ENCODE measurements at places on chromosomes 5 and 9.

GRCh38 chr5:139100825-139101224 lies 97.3 kb downstream of the SIL1 start:
- peak; percentile 85 for DNase-seq

DNA sequence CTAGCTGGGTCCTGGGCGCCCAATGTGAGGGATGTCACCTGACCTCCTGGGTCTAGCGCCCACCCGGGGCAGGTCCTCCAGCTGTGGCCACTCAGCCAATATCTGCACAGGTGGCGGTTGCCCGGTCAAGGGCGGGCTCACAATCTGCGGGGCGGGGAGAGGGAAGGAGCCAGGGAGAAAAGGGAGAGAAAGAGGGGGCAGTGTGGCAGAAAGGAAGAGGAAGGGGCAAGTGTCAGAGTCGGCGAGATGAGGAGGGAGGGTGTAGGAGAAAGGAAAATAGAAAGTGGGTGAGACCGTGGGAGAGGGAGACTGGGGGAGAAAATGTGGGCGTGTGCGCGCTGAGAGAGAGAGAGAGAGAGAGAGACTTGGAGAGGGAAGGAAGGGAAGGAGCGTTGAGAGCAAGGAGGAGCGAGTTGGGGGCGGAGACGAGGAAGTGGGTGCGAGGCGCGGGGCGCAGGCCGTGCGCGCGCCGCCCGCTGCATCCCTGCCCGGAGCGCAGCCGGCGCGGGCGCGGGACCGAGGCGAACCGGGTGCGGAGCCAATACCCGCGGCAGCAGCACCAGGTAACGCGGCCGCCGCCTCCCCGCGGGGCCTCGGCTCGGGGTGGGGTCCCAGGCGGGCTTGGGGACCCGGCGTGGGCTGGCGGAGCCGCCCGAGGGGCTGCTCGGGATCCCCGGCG lies at the start of gene HRH2:
Gene HRH2 (plus strand): TSS at position 479 of the 679 bp plus-strand sequence. CDS start 25,163 bp downstream, outside the sequence.
- DNase-seq, result no peak

DNA sequence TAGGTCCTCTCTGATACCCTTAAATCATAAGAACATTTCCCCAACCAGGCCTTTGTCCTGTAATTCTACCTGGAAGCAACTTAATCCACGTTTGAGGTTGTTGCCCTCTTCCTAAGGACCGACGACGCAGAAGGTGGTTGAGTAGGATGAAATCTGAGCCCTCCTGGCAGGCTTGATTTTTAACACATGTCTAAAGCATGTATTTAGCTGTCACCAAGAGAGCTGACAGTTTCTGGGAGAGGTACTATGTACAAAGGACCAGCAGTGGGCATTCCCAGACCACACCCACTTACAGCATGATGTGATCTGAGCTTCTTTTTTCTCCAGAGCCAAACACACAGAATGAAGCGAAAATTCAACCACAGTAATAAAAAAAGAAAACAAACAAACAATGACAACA lies 260.9 kb downstream of the SH3GL2 start:
- DNase-seq, result no peak

- DNase-seq, result peak; percentile 7
Measured at GRCh38 chr9:95605816-95606488, 89.2 kb upstream of the PTCH1 start.

- no peak for DNase-seq
Measured at GRCh38 chr5:142876817-142877216, 106.6 kb downstream of the ARHGAP26 start.

DNA sequence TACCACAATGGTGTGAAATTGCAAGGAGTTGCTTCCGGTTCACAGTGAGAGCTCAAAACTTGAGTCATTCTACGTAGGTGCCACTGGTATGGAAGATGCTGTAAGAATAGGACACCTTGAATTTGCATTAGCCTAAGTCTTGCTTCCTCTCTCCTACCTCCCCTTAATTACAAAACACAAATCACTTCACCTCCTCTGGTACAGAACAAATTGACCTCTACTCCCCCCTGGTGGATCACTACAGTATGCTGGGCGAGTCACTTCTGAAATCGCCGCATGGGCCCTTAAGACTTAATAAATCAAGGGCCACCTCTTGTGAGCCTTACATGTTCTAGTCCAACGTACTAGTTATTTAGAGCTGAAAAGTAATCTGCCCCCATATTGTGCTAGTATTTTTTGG lies 145.3 kb upstream of the SMARCA2 start:
- DNase-seq, result peak; percentile 8

DNA sequence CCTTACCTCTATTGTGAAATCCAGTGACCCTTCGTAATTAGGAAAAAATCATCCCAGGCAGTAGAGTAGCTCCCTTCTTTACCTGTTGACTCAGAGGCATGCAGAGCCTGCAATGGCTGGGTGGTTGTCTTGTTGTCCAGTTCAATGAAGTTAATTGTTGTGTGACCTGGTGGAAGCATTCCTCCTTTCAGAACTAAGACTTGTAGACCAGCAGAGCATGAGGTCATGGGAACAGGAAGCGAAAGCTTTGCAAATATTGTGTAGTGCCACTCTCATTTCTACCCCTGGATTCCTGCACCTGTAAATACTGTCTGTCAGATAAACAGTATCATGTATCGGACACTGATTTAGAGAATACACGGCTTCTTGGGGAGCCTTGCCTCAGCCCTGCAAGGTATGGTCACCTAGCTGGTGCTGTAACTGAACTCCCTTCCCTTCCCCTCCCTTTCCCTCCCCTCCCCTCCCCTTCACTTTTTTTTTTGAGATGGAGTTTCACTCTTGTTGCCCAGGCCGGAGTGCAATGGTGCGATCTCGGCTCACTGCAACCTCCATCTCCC lies 5.7 kb upstream of the PRXL2C start:
- DNase-seq, result no peak

DNA sequence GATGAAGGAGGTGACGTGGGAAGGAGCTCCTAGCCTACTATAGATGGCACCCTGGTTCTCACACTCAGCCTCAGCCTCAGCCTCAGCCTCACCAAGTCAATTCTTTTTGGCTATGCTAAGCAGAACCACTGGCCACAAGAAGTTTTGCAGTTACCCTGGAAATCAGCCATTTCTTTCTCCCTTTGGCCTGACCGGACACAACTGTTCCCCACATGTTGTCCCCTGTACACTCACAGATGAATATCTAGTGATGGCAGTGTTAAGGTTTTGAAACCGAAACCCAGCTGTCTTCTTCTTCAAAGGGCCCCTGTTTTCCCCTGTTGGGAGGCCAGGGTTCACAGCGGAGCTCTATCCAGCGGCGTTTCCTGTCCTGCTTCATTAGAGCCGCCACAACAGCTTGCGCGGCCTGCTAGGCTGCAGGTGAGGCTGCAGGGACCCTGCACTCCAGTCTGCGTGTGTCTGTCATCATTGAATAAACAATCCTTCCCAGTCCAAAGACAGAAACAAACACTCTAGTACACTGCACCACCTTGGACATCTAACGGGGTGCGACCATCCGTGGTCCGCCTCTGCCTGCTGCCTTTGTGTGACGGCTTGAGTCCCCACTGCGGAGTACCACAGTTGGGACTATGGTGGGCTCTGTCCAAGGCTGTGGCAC lies 250.5 kb downstream of the DENND1A start:
- DNase-seq, result peak; percentile 28

DNA sequence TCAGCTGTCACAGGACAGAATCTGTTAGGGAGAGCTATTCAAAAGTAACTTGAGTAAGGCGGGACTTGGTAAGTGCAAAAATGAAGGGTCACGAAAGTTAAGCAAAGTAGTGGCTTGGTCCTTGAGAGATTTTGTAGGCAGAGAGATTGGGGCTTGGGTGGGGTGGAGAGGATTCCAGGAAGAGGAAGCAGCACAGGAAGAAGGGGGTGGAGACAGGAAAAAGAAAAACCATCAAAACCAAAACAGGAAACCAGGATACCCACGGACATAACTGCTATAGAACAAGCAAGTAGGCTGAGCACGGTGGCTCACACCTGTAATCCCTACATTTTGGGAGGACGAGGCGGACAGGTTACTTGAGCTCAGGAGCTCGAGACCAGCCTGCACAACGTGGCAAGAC lies 3.7 kb downstream of the ROPN1L start:
- no peak for DNase-seq

GRCh38 chr5:107616213-107616612 lies 54.5 kb downstream of the EFNA5 start:
- no peak for DNase-seq

DNA sequence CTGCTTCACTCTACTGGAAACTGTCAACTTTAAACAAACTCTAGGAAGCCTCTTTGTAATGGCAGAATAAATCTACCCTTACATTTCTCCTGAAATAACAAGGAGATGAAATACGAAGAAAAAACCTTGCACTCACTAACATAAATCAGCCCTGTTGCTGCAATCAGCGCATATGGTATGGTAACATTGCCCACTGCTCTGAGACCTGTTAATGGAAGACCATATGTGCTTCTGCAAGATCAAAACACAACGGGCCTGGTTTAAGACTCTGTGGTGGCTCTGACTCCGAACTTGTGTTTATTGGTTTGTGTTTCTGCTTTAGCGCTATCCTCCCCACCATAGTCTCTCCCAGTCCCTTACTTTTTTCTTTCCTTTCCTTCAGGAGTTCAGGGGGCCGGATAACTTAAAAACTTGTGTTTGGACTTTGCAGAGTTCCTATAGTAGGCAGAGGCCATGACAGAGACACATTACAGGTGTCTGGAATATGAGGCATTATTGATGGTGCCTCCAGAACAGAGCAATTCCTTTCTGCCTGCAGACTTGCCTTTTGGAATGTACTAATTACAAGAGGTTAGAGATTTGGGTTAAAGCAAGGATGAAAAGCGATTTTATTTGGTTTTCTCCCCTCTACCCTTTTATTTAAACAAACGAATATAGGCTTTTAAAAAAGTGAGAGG lies 110.8 kb downstream of the PSAT1 start:
- DNase-seq, result no peak

DNA sequence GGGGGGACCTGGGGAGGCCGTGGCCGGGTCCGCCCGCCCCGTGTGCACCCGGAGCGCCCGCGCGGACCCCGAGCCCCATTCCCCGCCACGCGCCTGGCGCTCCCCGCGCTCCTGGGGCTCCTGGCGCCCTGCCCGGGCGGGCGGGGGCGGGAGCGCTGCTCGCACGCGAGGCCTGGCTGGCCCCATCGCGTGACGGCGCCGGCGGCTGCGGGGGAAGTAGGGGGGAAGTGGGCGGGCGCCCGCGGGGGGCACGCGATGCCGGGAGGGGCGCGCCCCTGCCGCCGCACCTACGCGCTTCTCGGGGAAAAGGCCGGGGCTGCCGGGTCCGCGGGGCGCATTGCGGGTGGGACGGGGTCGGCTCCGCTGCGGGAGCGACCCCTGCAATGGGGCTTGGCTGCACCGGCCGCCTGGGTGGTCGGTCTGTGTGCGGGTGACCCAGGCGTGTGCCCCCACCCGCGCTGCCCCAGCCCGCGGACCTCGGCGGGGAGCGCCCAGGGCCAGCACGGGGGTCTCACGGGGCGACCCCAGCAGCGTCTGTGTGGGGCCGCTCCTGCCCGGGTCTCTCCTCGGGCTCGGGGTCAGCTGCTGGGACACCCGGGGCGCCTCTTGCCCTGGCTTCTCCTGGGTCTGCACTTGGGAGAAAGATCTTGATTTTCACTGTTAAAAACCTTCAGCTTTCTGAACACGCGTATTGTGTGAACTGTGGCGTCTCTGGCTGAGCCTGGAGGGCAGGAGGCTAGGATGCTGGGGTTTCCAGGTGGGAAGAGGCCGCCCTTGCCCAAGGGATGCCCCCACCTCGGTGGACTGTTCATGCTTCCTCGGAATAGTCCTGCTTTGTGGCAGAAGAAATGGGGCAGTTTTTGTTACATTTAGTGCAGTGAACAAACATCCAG lies 52.4 kb downstream of the AHRR start:
- peak; percentile 18 for DNase-seq

- DNase-seq, result peak; percentile 55
Measured at GRCh38 chr5:148687427-148687826, 33.1 kb upstream of the HTR4 start.

GRCh38 chr5:149799119-149799623 lies 69.1 kb downstream of the PPARGC1B start:
- DNase-seq, result peak; percentile 90

- no peak for DNase-seq
Measured at GRCh38 chr5:37867654-37868053, 27.8 kb upstream of the GDNF start.

- peak; percentile 70 for DNase-seq
Measured at GRCh38 chr9:95383185-95383676, 65.7 kb upstream of the FANCC start.

DNA sequence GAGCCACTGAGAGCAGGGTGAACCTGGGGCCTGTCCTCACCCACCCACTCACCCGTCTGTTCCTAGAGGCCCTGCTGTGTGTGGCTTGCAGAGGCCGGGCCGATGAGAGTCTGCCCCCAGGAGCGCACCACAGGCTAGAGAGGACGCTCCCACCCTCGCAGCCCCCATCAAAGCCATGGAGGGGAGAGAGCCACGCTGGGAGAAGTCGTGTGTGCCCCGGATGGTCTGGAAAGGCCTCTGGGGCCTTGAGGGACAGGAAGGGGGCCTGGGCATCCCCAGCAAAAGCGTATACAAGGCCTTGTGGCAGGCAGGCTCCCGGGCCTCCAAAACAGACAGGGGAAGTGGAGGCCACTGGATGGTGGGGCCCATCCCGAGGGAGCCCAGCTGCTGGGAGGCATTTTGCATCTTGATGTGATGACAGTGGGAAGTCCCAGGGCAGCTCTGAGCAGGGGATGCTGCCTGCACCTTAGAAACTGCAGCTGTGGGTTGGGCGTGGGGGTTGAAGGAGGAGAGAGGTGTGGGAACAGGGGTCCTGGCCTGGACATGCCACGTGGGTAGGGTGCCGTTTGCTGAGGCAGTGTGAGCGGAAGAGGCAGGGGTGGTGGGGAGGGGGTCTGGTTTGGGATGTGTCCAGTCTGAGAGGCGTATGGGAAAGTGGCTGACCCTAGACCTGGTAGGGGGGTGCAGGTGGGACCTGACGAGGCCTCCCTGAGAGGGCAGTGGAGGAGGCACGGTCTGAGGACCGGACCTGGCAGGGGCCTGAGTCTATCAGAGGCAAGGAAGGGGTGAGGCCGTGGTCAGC lies 43.0 kb upstream of the NOTCH1 start:
- DNase-seq, result no peak

- DNase-seq, result no peak
Measured at GRCh38 chr9:93540305-93540704, 36.1 kb upstream of the PHF2 start.

GRCh38 chr9:137323531-137324331 lies 21.7 kb upstream of the NRARP start:
- DNase-seq, result no peak

DNA sequence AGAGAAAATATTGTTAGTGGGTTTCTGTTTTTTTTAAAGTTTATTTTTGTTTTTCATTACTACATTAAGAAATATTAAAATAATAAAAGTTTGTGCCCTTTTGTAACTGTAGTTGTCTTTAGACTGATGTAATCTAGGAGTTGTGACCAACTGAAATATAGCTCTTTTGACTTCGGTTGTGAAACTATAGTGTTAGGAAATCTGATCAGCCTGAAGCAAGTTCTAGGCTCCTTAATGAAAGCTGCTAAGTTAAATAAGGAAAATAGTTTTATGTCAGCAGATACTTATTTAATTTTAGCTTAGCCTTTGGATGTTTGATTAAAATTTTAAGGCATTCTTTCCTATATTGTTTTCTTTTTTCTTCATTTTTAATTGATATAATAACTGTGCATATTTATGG lies 14.2 kb downstream of the AP3S1 start:
- DNase-seq, result peak; percentile 73

- no peak for DNase-seq
Measured at GRCh38 chr5:9189681-9190080, 356.2 kb downstream of the SEMA5A start.
